ENCODE measurements at places on chromosomes 1 and 21.

DNA sequence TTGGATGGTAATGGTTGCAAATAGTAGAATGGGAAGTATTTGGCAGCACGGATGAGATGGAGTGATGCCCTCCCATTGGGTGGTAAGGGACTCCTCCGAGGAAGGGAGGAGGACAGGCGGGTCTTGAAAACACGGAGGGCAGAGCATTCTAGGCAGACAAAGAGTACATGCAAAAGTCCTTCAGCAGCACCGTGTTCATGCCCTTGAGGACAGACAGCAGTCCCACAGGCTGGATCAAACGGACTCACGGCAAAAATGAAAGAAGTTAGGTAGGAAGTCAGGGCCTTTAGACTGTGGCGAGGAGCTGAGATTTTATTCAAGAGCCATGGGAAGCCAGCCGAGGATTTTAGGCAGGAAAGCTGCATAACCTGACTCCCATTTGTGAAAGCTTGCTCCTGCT is 253.9 kb downstream of the RHOU start:
- no peak for DNase-seq

DNA sequence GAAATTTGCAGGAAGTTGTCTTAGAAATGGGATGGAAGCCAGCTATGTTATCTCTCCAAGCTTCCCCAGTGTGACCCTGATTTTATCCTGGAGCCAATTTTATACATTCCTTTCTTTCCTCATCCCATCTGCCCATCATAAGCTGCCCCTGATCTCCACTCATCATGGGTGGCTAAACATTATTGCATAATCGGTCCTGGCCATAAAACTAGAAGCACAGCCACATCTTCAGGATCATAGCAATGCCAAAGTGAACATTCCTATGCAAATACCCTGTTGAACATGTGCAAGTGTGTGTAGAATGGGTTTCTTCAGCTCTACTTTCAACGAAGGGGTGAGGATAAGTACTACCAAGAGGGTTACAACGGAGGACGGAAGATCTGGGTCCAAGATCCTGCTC is 50.6 kb upstream of the COG2 start:
- no peak for DNase-seq

DNA sequence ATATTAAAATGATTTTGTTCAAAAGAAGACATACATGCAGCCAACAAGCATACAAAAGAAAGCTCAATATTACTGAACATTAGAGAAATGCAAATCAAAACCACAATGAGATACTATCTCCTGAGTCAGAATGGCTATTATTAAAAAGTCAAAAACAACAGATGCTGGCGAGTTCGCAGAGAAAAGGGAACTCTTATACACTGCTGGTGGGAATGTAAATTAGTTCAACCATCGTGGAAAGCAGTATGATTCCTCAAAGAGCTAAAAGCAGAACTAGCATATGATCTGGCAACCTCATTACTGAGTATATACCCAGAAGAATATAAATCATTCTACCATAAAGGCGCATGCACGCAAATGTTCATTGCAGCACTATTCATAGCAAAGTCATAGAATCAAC is 126.0 kb upstream of the HMCN1 start:
- DNase-seq = no peak

DNA sequence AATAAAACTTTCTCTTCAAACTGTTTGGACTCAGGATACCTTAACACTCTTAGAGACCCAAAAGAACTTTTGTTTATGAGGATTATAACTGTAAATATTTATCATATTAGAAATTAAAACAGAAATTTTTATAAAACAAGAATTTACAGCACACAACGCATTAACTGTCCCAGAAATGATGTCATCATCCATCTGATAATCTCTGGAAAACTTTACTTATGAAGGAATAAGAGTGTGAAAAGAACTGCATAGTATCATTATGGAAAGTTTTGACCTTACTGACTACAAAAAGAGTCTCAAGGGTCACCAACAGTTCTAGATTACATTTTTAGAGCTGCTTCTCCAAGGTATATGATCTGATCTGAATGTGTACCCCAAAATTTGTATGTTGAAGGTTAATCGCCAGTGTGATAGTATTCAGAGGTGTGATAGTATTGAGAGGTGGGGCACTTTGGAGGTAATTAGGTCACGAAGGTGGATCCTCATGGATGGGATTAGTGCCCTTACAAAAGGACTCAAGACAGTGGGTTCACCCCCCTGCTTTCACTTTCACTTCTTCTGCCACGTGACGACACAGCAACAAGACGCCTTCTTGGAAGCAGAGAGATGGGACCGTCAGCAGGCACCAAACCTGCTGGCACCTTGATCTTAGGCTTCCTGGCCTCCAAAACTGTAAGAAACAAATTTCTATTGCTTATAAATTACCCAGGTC is 95.7 kb upstream of the NR5A2 start:
- peak; percentile 14 for DNase-seq

GRCh38 chr1:229385853-229386456 is 43.1 kb upstream of the CCSAP start:
- no peak for DNase-seq

- no peak for DNase-seq
Observed at GRCh38 chr1:25685938-25686665, 69.5 kb downstream of the MAN1C1 start.

- no peak for DNase-seq
Observed at GRCh38 chr1:237229333-237229732, 187.3 kb downstream of the RYR2 start.

DNA sequence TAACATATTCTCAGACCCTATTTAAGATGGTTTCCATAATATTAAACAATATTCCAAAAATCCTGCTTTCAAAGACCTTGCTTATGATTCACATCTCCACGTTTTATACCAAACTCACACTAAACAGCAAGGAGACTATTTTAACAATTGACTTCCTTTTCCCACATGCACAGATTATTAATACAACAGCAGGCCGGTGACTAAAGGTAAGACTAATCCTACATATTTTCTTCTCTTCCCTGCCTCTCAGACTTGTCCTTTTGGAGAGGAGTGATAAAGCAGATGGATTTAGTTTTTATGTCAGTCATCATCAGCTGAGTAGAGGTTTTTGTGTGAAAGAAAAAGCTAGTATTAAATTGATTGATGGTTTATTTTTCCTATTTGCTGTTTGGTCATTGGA is 400.6 kb downstream of the NTNG1 start:
- no peak for DNase-seq

DNA sequence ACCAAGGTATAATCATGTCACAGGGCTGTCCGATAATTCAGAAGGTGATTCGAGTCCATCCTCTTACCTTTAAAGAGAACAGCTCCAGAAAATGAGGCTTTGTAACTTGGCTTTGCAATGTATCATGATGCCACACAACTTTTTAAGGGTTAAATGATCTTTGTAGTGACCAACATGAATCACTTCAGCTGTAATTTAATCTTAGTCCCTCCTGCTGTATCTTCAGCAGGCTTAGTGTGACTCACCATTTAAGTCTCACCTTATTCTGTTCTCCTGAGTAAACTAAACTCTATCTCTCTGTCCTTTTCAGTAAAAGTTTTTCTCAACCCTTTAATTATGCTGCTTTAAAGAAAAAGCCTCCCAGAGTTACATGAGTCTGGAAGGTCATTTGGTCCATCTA is 1.9 kb upstream of the HIVEP3 start:
- DNase-seq = no peak

DNA sequence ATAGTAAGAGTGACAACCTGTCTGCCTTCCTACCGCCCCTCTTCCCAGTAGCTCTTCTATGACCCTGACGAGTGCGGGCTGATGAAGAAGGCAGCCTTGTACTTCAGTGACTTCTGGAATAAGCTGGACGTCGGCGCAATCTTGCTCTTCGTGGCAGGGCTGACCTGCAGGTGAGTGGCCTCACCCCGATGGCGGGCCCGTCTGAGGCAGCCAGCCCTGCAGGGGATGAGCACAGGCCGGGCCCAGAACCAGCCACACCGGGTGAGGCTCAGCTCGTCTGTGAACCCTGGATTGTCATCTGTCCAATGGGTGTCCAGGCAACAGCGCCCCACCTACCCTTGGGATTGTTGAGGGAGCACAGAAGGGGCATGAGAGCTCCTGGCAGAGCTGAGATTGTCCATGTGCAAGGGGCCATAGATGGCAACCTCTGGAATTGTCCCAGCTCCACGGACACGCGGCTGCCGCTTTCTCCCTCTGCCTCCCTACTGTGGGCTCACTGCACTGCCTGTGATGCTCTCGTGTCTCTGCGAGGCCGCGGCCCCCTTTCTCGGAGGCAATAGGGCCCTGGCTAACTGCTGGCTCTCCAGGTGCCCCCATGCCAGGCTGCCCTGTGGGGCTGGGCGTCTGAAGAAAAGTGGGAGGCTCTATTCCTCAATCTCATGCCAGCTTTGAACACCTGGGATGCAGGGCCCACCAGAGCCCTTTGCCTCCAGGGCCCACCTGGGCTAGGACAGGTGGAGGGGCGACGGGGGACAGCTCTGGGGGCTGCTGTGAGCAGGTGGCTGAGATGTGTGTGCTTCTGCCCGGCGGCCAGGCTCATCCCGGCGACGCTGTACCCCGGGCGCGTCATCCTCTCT is 50.0 kb upstream of the LRRC3 start:
- no peak for DNase-seq

DNA sequence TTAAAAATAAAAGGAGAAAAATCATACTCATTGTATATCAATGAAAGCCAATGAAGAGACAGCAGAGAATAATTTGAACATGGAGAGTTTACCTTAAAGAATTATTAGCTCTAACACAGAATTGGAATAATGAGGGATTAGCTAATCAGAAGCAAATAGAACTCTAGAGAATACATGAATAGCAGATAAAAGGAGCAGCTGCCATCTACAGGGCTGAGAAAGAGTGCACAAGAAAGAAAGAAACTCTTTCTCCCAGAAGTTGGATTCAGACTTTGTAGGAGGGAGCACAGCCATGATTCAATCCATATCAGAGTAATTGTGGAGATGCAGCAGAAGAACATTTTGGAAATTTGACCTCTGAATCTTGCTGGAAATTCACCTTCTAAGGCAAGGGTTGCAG is 1171.2 kb downstream of the PLA2G4A start:
- no peak for DNase-seq

DNA sequence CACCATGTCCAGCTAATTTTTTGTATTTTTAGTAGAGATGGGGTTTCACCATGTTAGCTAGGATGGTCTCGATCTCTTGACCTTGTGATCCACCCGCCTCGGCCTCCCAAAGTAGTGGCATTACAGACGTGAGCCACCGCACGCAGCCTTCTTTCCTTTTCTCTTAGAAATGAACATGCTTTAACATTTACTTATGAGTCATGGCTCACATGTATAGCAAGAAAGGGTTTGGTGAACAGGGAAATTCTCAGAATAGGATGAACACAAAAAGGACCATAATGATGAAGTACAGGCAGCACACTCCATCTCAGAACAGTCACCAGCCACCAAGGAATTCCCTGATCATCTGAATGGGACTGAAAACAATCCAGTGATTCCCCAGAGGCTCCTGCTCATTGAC is 9.4 kb upstream of the VAMP4 start:
- no peak for DNase-seq

- DNase-seq = no peak
Observed at GRCh38 chr1:228801068-228801467, 65.8 kb downstream of the RHOU start.

GRCh38 chr1:116913941-116914340 is 4.2 kb downstream of the PTGFRN start:
- no peak for DNase-seq

GRCh38 chr1:161782886-161783285 is 16.8 kb downstream of the ATF6 start:
- no peak for DNase-seq

- no peak for DNase-seq
Observed at GRCh38 chr1:7418442-7419080, 352.5 kb upstream of the VAMP3 start.

- DNase-seq = no peak
Observed at GRCh38 chr1:162074276-162075005, 5.0 kb downstream of the NOS1AP start.

GRCh38 chr1:171948511-171948910 is 107.2 kb downstream of the DNM3 start:
- no peak for DNase-seq

GRCh38 chr1:103058391-103058790 is 49.9 kb downstream of the COL11A1 start:
- DNase-seq = no peak

GRCh38 chr1:201894343-201895119 is 5.8 kb downstream of the SHISA4 start:
- no peak for DNase-seq

DNA sequence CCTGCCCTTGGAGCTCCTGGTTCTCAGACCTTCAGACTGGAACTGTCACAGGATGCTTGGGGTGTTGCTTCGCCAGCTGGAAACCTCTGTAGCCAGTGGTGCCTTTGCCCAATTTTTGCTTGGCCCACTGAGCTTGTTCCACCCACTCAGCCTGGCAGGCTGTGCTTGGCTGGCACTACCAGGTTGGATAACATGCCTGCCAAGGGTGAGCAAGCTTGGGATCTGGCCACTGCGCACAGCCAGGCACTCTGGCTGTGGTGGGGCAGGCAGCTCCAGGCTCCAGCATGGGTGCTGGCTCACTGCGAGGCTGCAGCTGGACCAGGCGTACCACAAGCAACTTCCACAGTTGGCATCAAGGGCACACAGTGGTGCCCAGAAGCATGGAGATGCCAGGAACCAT is 967.8 kb upstream of the NCAM2 start:
- no peak for DNase-seq

GRCh38 chr1:46585312-46585938 is 18.6 kb downstream of the MKNK1 start:
- DNase-seq = no peak

DNA sequence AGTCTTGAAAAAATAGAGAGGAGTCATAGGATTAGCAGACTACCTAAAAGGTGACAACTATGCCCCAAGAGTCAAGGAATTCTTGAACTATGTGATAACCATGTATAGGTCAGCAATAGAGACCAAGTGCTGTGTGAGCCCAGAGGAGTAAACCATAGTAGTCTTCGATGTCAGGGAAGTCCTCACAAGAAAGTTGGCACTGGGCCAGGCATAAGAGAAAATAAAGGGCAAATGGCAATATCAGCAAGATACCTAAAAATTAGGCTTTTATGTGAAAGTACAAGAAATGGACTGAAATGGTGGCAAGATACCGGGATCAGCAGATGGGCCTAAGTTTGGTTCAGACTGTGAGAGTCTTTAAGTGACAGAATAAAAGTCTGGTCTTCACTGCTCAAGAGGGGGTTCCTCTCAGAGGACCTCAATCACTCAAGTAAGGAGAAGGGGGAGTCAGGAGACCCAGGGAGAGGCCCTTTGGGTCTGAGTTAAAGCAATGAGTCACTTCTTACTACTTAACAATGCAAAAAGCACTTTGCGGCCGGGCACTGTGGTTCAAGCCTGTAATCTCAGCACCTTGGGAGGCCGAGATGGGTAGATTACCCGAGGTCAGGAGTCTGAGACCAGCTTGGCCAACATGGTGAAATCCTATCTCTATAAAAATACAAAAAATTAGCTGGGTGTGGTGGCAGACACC is 95.0 kb downstream of the TEX35 start:
- DNase-seq = no peak

GRCh38 chr1:39359028-39359570 is 132.3 kb upstream of the BMP8A start:
- no peak for DNase-seq

DNA sequence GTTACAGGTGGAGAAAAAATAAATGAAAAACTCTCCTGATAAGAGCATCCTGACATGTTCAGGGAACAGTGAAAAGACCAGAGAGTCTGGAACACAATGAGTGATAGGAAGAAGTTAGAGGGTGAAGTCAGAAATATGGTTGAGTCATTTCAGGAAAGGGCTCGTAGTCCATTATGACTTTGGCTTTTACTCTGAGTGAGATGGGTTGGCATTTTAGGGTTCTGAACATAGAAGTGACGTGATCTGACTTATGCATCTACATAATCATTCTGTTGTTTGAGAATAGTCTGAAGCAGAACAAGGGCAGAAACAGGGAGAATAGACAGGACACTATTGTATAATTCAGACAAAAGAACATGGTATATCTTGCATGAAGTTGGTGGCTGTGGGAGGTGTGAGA is 5.8 kb downstream of the HMCN1 start:
- DNase-seq = no peak

Measured in DMS79 treated with DMSO at 0.1 percent for 48 hours (cell line).